Stimulated activated naive B cell treated with anti-CD40 and anti-IgM and Interleukin-4, amounts not matched to agents 10 μg/mL and 1 μg/mL and 100 μg/mL, for 72 hours (primary cell): ENCODE measurements at places on chromosomes 5 and 9.

GRCh38 chr5:25301836-25302235 is 657.1 kb upstream of the CDH10 start:
- no peak overlapping the region for H3K4me3 ChIP-seq
- no peaks in the 10 kb centered on the region for H3K36me3 ChIP-seq
- DNase-seq: no peak
- no peaks in the 10 kb centered on the region for H3K4me1 ChIP-seq
- no peaks in the 10 kb centered on the region for H3K27me3 ChIP-seq
- no peak overlapping the region for H3K27ac ChIP-seq

- peak; percentile 11 for DNase-seq
- no peaks in the 10 kb centered on the region for H3K36me3 ChIP-seq
- H3K27me3 ChIP-seq: peaks cover 8% of the 10 kb centered on the region
- no peak overlapping the region for H3K27ac ChIP-seq
- no peak overlapping the region for H3K4me3 ChIP-seq
- no peaks in the 10 kb centered on the region for H3K4me1 ChIP-seq
Observed at GRCh38 chr9:87792831-87793288, 66.9 kb downstream of the CTSL start.

GRCh38 chr5:26519245-26519644 is 519.1 kb downstream of the CDH9 start:
- no peaks in the 10 kb centered on the region for H3K4me1 ChIP-seq
- H3K27me3 ChIP-seq: no peaks in the 10 kb centered on the region
- H3K27ac ChIP-seq: no peak overlapping the region
- no peaks in the 10 kb centered on the region for H3K36me3 ChIP-seq
- no peak overlapping the region for H3K4me3 ChIP-seq

- no peaks in the 10 kb centered on the region for H3K27me3 ChIP-seq
- DNase-seq: no peak
- H3K36me3 ChIP-seq: peaks cover 2% of the 10 kb centered on the region
- H3K4me1 ChIP-seq: peaks cover 45% of the 10 kb centered on the region
- no peak overlapping the region for H3K4me3 ChIP-seq
Observed at GRCh38 chr5:180522330-180522729, 28.2 kb downstream of the CNOT6 start.

DNA sequence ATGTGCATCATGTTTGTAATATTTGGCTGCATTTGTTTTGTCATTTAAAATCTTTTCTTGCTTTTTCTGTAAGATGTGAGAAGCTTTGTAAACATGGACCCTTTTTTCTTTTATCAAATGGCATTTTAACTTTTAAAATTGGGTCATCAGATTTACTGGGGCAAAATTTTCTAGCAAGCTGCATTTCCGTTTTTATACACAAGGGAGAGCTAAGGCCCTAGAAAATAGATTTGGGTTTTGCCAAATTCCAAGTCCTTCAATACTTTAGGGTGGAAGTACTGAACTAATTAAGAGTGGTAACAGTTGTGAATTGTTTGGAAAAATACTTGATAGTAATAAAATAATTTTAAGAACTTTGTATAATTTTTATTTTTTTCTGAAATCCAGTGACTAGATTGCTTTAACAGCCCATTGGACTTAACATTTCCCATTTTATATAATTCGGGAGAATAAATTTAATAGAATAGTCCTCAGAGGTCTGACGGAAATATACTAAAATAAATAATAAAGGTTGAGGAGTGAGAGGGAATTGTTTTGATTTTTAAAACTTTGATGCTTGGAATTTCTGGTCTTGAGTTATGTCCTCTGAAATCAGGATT is 117.4 kb downstream of the SMARCA2 start:
- peaks cover 55% of the 10 kb centered on the region for H3K36me3 ChIP-seq
- no peak overlapping the region for H3K4me3 ChIP-seq
- no peak for DNase-seq
- H3K4me1 ChIP-seq: peaks cover 6% of the 10 kb centered on the region
- no peaks in the 10 kb centered on the region for H3K27me3 ChIP-seq

DNA sequence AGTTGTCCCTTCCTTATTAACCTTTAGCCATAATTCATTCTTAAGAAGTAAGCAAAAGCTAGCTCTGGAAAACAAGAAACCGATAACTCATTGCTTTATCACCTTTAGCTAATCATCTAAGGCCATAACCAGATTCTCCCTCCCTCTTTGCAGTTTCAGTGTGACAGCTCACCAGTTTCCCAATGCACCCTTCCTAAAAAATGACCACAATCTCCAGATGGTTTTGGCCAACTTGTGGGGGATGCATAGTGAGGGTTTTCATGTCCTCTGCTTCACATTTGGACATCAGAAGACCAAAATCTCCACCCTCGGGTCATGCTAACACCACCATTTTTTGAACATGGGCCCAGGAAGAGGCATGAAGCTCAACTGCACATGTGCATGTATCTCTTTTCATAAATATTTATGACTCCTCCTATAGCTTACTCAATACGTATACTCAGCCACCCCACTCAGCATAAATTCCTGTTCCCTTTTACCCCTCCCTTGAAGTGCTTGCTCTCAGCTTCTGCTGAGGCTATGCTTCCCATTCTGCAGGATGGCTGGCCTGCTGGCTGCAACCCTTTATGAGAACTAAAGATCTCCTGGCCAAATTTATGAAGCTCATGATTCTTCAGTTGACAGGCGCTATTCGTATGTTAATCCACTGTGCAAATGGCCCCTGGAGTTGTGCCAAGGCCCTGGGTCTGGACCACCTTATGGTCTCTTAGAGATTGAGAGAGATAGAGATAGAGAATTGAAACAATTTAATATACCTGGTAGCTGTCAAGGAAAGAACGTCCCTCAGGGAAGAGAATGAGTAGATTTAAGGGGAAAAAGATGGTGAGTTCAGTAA is 14.8 kb downstream of the PPP3R2 start:
- DNase-seq: no peak
- no peak overlapping the region for H3K27ac ChIP-seq
- peaks cover 12% of the 10 kb centered on the region for H3K4me1 ChIP-seq
- H3K27me3 ChIP-seq: peaks cover 3% of the 10 kb centered on the region
- H3K4me3 ChIP-seq: no peak overlapping the region
- peaks cover 3% of the 10 kb centered on the region for H3K36me3 ChIP-seq

DNA sequence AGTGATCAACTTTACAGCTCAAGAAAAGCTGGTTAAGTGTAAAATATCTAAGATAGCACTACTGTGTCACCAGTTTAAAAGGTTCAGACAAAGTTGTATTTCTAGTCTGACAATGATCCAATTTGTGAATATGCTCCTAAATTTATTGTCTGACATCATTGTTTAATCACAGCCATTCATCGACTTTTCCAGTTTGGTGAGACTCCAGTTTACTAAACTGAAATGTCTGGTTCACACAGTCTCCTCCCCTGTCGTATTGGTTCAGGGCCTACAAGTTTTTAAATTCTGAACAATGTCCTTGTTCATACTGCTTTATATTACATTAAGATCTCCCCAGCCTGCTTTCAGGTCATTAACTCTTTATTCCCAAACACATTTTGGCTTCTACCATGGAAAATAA is 161.4 kb downstream of the CHSY3 start:
- no peak overlapping the region for H3K27ac ChIP-seq
- no peaks in the 10 kb centered on the region for H3K4me1 ChIP-seq
- H3K4me3 ChIP-seq: no peak overlapping the region

GRCh38 chr5:180139731-180140055 is 68.1 kb upstream of the RNF130 start:
- H3K27me3 ChIP-seq: peaks cover 52% of the 10 kb centered on the region
- no peak overlapping the region for H3K4me3 ChIP-seq
- no peaks in the 10 kb centered on the region for H3K36me3 ChIP-seq

- H3K4me1 ChIP-seq: no peaks in the 10 kb centered on the region
- no peaks in the 10 kb centered on the region for H3K36me3 ChIP-seq
- no peak overlapping the region for H3K27ac ChIP-seq
- H3K27me3 ChIP-seq: no peaks in the 10 kb centered on the region
- DNase-seq: no peak
Observed at GRCh38 chr5:114192108-114192507, 169.8 kb upstream of the KCNN2 start.

- no peak overlapping the region for H3K4me3 ChIP-seq
- H3K27ac ChIP-seq: no peak overlapping the region
- no peaks in the 10 kb centered on the region for H3K27me3 ChIP-seq
- H3K36me3 ChIP-seq: peaks cover 12% of the 10 kb centered on the region
- DNase-seq: no peak
Observed at GRCh38 chr5:154768207-154768606, 13.0 kb downstream of the LARP1 start.

- H3K4me3 ChIP-seq: no peak overlapping the region
- H3K4me1 ChIP-seq: no peaks in the 10 kb centered on the region
- H3K36me3 ChIP-seq: peaks cover 2% of the 10 kb centered on the region
- no peaks in the 10 kb centered on the region for H3K27me3 ChIP-seq
- no peak overlapping the region for H3K27ac ChIP-seq
- no peak for DNase-seq
Observed at GRCh38 chr5:94969174-94969573, 315.7 kb downstream of the MCTP1 start.

GRCh38 chr5:122297587-122298298 is 14.3 kb upstream of the SNCAIP start:
- no peak overlapping the region for H3K27ac ChIP-seq
- DNase-seq: no peak
- H3K4me3 ChIP-seq: no peak overlapping the region
- H3K36me3 ChIP-seq: no peaks in the 10 kb centered on the region

GRCh38 chr9:111944241-111944866 is 47.7 kb downstream of the UGCG start:
- H3K27me3 ChIP-seq: no peaks in the 10 kb centered on the region
- H3K27ac ChIP-seq: peak overlapping the region; percentile 39
- H3K4me1 ChIP-seq: peaks cover 65% of the 10 kb centered on the region
- H3K4me3 ChIP-seq: peak overlapping the region; percentile 29
- no peak for DNase-seq

DNA sequence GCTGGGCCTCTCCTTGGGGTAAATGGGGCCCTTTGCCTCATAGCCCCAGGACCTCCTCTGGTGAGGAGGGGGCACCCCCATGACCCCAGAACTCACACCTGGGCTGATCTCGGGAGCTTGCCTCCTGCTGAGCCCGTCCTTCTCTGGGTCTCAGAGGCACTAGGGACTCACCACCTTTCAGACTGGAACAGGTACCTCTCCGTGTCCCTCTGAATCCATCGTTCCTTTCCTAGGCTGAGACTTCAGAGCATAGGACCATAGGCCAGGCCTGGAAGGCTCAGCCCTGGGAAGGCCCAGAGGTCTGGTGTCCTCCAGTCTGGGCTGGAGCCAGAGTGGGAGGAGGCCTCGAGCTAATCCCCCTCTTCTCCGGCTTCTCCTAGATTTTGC is 97.9 kb downstream of the CACNA1B start:
- no peak for DNase-seq
- no peaks in the 10 kb centered on the region for H3K36me3 ChIP-seq
- H3K27ac ChIP-seq: no peak overlapping the region
- no peak overlapping the region for H3K4me3 ChIP-seq

GRCh38 chr5:52922384-52922783 is 66.8 kb upstream of the ITGA2 start:
- H3K27ac ChIP-seq: no peak overlapping the region
- no peaks in the 10 kb centered on the region for H3K36me3 ChIP-seq
- no peak overlapping the region for H3K4me3 ChIP-seq
- H3K4me1 ChIP-seq: no peaks in the 10 kb centered on the region

GRCh38 chr5:57124014-57124413 is 49.8 kb upstream of the GPBP1 start:
- no peaks in the 10 kb centered on the region for H3K36me3 ChIP-seq
- DNase-seq: no peak

- no peak for DNase-seq
- no peak overlapping the region for H3K4me3 ChIP-seq
- H3K36me3 ChIP-seq: no peaks in the 10 kb centered on the region
- H3K4me1 ChIP-seq: no peaks in the 10 kb centered on the region
- H3K27me3 ChIP-seq: peaks cover 1% of the 10 kb centered on the region
- no peak overlapping the region for H3K27ac ChIP-seq
Observed at GRCh38 chr5:57505272-57506200, 22.9 kb upstream of the ACTBL2 start.

GRCh38 chr5:59091965-59092364 is 509.1 kb downstream of the RAB3C start:
- no peak overlapping the region for H3K4me3 ChIP-seq
- no peaks in the 10 kb centered on the region for H3K36me3 ChIP-seq
- DNase-seq: no peak
- no peaks in the 10 kb centered on the region for H3K4me1 ChIP-seq
- no peaks in the 10 kb centered on the region for H3K27me3 ChIP-seq

DNA sequence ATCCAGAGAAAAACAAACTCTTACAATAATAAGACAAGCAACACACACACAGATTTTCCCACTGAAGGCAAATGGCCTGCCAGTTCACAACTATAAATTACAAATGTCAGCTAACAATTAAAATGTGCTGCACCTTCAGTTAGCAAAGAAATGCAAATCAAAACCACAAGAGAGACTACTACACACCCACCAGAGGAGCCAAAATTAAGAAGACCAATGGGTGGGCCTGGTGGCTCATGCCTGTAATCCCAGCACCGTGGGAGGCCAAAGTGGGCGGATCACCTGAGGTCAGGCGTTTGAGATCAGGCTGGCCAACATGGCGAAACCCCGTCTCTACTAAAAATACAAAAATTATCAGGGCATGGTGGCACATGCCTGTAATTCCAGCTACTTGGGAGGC is 15.1 kb upstream of the IPPK start:
- H3K36me3 ChIP-seq: no peaks in the 10 kb centered on the region
- H3K4me3 ChIP-seq: no peak overlapping the region
- no peak overlapping the region for H3K27ac ChIP-seq
- H3K4me1 ChIP-seq: peaks cover 15% of the 10 kb centered on the region

DNA sequence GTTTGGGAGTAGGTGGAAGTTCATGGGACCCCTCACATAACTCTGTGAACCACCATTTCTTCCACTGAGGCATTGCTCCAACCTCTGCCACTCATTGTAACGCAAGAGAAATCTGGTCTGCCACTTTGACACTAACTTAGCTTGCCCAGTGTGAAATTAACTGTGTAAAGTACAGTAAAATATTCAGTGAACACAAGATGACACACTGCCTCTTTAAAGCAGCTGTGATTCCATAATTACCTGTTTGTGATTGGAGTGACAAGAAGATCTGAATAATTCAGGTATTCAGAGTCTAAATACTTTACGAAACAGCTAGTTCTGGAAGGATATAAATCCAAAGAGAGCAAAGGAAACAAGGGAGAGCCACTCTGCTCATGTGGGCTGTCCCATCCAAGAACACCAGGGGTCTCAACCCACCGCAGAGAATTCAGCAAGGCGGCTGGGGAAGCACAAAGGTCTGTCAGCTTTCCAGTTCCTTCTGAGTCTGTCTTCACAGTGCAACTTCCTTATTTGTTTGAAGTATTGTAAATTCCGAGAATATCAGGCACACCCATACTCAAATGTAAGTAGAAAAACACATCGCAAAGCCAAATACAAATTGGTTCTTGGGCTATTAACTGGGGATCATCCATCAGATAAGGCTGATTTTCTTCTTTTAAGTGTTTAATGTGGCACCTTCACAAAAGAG is 86.9 kb downstream of the GNAQ start:
- no peaks in the 10 kb centered on the region for H3K27me3 ChIP-seq
- no peak overlapping the region for H3K27ac ChIP-seq
- H3K4me1 ChIP-seq: peaks cover 5% of the 10 kb centered on the region
- no peak overlapping the region for H3K4me3 ChIP-seq
- DNase-seq: no peak

GRCh38 chr5:179585941-179586401 is 35.6 kb downstream of the RUFY1 start:
- H3K27me3 ChIP-seq: no peaks in the 10 kb centered on the region
- no peak overlapping the region for H3K27ac ChIP-seq
- DNase-seq: no peak
- H3K4me3 ChIP-seq: no peak overlapping the region
